Left renal cortex interstitium (tissue), 4 donors: ENCODE measurements at places on chromosomes 7 and 10. TPM values are rescaled to one million over a fixed set of nuclear protein-coding genes. Genes with fewer than 3 reads are reported as not detected.

The RSPH10B gene
- 0.76 TPM for polyA plus RNA-seq

The LRRC17 gene
- 60.8 TPM for polyA plus RNA-seq

The GRM3 gene
- polyA plus RNA-seq: 0.16 TPM

The AS3MT gene
- polyA plus RNA-seq: 21.9 TPM

The GIMAP6 gene
- polyA plus RNA-seq: 17.6 TPM

The GPR141 gene
- polyA plus RNA-seq: 0.20 TPM

The CCDC201 gene
- 0.05 TPM for polyA plus RNA-seq

GRCh38 chr7:69434398-69434815 is 163.9 kb upstream of the AUTS2 start:
- no peak for DNase-seq

- no peak for DNase-seq
Measured at GRCh38 chr7:34396437-34397064, 261.5 kb upstream of the NPSR1 start.

DNA sequence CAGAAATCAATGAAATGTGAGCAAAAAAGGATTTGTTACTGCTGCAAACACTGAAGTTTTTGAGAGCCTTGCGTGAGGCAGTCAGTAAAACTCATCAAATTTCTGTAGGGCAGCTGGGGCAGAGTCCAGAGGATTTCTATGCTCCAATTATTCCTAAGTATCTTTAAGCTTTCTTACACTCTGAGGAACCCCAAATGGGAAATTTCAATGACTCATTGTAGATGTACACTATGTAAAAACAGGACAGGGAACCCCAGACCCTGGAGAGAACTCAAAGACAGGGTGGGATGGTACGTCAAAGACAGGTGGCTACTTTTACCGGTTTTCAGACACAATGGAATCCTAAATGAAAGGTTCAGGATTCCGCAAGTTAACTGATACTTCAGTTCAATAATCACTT is 120.2 kb downstream of the TNS3 start:
- DNase-seq: no peak

- DNase-seq: no peak
Measured at GRCh38 chr10:2813286-2813685, 254.1 kb upstream of the PFKP start.

DNA sequence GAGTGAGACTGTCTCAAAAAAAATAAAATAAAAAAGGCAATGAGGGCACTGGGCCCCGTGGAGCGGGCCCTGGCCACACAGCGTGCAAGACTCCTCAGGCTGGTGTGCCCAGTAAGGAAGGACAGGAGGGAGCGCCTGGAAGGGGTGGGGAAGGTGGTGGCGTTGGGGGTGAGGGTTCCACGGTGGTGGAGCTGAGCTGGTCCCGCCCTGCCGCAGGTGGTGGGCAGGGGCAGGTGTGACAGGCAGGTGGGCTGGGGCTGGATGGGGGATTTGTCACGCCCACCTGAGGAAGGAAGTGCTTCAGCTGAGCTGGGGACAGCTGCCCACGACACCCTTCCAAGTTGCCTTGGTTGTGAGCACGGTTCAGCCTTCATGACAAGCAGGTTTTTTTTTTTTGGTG is 760 bp upstream of the PRAP1 start:
- no peak for DNase-seq

- peak; percentile 61 for DNase-seq
Measured at GRCh38 chr7:977326-978048, 2.1 kb upstream of the COX19 start.

DNA sequence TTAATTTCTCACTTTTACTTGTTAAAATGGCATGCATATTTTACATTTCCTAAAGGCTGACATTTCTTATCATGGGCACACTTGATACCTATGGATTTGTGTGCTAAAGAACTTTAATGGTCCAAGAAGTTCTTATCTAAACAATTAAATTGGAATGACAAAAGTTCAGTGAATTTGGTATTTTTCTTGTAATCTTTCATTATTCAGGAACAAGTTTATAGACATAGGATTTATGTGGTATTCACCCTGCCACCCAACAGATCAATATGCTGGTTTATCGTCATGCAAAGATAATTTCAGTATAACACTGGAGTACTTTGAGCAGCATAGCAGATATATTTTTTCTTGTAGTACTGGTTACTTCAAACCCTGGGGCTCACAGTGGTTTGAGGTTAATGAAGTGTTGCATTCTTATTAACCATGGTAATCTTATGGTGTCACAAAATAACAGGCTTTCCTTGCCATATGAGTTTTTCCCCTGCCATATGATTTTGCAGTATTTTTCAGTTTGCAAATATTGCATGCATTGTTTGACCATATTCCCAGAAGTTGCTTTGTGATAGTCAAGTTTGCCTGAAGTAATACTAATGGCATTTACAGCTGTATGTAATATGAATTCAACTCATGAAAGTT is 148.8 kb downstream of the PPP1R9A start:
- DNase-seq: no peak

DNA sequence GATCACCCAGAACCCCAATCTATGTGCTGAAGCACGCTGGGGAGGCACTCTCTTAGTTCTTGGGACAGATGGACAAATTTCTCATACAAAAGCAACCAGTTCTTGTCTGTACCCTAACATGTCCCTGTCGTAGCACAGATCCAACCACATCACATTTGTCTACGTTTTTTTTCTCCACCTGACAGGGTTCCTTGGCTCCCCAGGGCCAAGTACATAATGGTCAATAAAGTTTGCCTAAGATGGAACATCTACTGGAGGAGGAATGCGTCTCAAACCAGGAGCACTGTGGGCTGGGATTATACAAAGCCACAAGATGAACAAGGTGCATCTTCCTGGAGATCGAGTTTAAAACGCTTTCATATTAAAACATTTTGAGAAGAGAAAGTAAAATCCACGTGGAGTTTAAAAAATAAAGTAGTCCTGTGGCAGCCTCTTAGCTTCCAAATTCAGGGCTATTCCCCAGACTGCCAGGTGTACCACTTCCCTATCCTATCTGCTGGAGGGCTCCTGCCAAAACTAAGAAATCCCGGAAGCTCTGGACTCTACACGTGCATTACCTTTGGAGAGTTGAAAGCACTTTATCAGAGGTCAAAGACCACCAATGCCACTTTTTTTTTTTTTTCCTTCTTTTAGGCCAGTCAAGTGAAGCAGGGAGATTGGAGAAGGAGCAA is 1.4 kb downstream of the TMEM243 start:
- DNase-seq: no peak

GRCh38 chr7:104973909-104974415 is 40.0 kb upstream of the KMT2E start:
- no peak for DNase-seq

- DNase-seq: no peak
Measured at GRCh38 chr10:74677951-74678350, 148.4 kb upstream of the KAT6B start.

DNA sequence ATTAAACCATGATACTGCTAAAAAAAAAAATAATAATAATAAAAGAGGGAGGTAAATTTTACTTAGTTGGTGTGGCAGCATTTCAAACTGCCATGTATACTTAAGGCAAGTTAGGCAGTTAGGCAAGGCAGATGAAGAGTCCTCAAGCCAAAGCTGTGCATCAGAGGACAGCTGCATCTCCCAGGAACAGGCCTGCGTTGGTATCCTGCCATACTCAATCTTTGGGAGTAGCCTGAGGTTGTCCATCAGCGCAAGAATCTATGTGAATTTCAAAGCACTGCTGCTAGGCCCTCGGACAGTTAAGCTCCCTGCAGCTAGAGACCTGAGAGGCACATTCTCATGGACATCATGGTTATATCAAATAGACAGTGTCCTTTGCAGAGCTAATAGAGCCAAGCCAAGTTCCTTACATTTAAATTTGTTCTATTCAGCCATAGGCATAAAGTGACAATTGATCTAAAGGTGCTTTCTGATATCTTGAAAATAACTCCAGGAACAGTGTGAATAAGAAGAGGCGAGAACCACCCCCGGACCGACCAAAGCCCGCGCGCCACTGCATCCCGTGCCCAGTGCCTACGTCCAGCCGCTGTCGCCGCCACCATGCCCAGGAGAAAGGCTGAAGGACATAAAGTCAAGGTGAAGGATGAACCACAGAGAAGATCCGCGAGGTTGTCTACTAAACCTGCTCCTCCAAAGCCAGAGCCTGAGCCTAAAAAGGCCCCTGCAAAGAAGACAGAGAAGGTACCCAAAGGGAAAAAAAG is 310.6 kb downstream of the SEMA3D start:
- DNase-seq: no peak
